ENCODE measurements at places on chromosomes 12 and 14.

DNA sequence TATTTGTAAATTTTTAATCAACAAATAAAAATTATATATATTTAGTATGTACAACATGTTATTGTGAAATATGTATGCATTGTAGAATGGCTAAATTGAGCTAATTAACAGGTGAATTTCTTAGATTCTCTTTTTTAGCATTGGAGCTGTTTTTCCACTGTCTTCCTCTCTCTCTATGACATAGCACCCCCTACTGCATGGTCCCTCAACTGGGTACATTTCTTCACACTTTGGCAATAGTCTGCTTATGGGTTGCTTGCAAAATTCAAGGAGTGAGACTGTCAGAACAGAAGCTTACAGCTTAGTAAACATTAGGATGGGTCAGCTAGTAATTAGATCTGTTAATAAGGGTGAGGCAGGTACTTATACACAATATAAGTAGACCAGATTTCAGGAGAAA is 658.5 kb upstream of the MGAT4C start:
- DNase-seq: no peak

DNA sequence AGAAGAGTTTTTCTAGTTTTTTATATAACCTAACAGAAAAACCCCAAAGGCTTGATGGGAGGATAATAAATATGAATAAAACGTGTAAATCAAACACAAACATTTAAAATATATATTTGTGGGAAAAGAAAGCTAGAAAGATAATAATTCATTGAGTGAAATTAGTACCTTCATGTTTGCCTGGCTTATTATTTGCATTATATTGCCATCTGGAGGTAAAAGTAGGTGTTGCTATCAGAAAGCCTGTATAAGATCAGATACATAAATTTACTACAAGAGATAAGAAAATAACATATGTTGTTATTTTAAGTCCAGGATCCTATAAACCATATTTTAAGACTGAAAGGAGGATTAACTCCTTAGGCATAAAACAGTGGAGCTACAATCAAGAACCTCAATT is 77.7 kb downstream of the NTS start:
- DNase-seq: no peak

DNA sequence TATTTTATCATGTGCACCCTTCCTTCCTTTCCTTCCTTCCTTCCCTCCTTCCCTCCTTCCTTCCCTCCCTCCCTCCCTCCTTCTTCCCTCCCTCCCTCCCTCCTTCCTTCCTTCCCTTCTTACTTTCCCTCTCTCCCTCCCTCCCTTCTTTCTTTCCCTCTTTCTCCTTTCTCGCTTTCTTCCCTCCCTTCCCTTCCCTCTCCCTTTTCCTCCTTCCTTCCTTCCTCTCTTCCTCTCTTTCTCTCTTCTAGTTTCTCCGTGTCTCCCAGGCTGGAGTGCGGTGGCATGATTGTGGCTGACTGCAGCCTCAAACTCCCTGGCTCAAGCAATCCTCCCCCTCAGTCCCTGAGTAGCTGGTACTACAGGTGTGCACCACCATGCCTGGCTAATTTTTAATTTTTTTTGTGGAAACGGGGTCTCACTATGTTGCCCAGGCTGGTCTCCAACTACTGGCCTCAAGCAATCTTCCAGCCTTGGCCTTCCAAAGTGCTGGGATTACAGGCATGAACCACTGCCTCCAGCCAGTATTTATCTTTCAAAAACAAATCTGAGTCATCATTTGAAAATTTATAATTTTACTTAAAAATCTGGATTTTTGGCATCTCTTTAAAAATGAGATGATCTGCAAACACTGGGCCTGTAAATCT is 7.8 kb downstream of the C1RL start:
- no peak for DNase-seq

DNA sequence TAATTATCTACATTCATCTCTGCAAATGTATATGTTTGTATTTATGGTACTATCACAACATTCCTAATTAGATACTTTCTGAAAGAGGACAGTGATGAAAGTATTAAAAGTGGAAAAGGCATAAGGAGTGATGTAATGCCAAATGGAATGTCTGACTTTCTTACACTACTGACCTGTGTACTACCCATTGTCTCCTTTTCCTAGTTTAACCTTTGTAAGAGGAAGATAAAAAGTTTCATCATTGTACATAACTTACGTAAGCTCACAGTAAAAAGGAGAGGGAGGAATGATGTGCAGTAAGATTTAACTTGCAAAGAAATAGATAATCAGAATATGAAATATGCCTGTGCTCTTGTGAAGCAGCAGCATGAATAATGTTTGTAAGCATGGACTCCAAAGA is 55.9 kb downstream of the SOX5 start:
- no peak for DNase-seq

GRCh38 chr12:68792952-68793351 is 15.0 kb upstream of the MDM2 start:
- DNase-seq: no peak

GRCh38 chr14:65251213-65251612 is 148.9 kb upstream of the MAX start:
- no peak for DNase-seq
